Stimulated activated CD8-positive, alpha-beta memory T cell treated with anti-CD3 and anti-CD28 coated beads, Interleukin-7, amount 100 ng/mL, for 4 hours (primary cell): ENCODE measurements at places on chromosomes 11 and 22.
A peak's percentile ranks its signal among the peaks of the same experiment; 100 is the strongest.

- no peak for DNase-seq
These were observed 9.4 kb upstream of the FADD start for GRCh38 chr11:70193411-70194292.

DNA sequence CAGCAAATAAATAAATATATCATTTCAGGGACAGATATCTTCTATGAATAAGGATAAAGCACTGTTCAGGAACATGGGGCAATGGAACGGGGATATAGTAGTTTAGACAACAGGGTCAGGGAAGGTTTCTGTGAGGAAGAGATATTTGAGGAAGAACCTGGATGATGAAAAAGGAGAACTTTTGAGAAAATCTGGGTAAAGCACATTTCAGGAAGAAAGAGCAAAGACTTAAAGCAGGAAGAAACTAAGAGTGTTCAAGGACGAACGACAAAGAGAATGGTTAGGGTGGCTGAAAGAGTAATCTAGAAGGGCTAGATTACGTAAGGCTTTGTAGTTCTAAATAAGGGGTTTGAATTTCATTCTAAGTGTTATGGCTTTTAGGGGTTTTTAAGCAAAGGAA, 12.7 kb downstream of the DDI1 start:
- no peak for DNase-seq

DNA sequence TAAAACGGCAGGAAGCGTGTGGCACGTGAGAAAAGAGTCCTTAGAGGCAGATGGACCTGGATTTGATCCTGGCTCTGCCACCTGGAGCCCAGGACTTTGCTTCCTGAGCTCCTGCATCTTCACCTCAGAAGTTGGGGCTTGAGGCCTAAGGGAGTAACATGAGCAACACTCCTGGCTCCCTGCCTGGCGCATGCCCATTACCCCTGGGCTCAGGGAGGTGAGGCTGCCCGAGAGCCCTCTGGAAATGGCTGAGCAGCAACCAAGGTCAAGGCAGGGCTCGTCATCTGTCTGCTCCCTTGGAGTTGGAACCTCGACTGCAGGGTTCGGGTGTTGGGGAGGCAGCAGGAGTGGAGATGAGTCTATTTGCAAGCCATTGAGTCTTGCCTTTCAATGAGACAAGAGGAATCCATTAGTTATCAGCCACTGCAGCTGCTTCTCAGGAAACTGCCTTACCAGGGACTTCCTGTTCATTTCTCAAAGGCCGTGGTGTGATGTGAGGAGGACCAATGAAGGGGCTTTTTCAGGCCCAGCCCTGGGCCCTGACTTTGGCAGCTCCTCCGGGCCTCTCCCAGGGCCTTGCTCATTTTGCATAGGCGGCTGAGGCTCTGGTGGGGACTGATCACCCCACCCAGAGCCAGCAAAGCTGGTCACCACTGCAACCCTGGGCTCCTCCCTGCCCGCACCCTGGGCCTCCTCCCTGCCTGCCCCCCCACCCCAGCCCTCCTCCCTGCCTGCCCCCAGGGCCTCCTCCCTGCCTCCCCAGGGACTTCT, 6.4 kb downstream of the FADS2 start:
- DNase-seq: peak; percentile 40

- peak; percentile 35 for DNase-seq
These were observed at the start of gene DSCAML1 for GRCh38 chr11:117796872-117797529. DSCAML1 (minus strand) TSS chr11:117797216; CDS start chr11:117797079, 137 bp downstream.

DNA sequence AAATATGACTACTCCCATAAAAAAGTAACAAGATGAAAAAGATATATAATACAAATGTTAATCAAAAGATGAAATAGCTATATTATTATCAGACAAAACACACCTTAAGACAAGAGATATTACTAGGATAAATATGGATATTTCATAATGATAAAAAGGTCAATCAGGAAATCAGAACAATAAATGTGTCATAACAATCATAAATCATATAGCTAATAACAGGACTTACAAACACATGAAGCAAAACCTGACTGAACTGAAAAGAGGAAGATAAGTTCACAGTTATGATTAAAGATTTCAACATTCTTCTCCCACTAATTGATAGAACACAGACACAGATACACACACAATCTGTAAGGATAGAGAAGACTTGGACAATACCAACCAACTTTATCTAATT, 47.2 kb downstream of the EIF3M start:
- no peak for DNase-seq

- DNase-seq: no peak
These were observed 143.5 kb downstream of the CCDC81 start for GRCh38 chr11:86518211-86518610.

GRCh38 chr11:100851584-100852152, 164.6 kb downstream of the ARHGAP42 start:
- no peak for DNase-seq

DNA sequence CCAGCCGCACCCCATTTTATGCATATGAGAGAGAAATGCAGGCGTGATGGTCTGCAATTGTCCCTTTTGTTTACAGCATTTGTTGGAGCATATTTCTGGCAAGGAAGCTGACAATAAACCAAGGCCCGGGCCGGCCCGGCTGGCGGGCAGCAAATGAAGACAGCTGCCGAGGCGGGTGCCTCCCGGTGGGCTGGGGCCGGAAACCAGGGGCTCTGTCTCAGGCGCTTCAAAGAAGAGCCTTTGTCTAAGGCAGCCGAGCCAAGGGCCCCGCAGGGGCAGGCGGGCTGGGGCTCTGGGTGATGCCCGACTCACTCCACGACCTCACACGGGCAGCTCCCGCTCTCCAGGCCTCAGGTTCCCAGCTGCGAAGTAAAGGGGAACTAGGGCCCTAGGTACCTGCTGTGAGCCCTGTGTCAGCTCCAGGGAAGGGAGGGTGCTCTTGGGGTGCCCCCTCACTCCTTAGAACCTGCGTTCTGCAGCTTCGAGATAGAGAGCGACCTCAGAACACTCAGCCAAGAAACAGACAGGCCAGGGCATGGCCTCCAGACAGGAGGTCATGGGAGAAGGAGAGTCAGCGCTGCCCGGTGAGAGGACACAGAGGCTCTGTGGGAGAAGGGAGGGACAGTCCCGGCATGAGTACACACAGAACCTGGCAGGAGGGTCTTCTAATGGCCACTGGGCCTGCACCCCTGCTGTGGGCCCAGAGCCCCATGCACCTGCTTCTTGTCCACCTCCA, 2.4 kb downstream of the LINC01488 start:
- DNase-seq: no peak

DNA sequence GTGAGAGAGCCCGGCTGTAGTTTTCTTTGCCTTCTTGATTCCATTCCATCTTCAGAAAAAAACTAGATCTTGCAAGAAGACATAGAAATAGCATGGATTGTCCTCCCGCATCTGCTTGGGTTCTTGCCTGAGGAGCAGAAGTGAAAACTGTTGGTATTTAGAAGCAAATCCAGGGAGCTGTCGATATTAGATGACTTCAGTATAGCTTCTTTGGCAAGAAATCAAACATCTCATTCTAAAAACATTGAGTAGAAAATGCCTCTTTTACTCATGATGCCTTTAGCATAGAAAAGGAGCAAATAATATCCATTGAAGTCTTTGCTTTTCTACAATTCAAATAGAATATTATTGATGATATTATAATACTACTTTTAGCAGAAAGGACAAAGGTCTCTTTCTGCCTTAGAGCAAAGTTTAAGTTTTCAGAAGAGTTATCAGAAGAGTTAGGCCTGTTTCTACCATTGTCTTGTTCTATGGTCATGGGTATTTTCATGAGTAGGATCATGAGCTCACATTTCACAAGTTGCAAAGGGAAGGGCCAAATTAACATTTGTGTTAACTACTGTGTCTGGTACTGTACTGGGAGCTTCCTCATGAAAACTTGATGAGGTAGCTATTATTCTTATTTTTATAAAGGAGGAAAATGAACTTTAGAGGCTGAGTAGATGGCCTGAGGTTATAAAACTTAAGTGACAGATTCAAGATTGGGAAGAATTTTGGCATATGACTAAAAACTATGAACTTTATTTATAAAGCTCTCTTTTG, 49.7 kb downstream of the EXT2 start:
- no peak for DNase-seq

- no peak for DNase-seq
These were observed 56.5 kb downstream of the MIAT start for GRCh38 chr22:26713823-26714449.

DNA sequence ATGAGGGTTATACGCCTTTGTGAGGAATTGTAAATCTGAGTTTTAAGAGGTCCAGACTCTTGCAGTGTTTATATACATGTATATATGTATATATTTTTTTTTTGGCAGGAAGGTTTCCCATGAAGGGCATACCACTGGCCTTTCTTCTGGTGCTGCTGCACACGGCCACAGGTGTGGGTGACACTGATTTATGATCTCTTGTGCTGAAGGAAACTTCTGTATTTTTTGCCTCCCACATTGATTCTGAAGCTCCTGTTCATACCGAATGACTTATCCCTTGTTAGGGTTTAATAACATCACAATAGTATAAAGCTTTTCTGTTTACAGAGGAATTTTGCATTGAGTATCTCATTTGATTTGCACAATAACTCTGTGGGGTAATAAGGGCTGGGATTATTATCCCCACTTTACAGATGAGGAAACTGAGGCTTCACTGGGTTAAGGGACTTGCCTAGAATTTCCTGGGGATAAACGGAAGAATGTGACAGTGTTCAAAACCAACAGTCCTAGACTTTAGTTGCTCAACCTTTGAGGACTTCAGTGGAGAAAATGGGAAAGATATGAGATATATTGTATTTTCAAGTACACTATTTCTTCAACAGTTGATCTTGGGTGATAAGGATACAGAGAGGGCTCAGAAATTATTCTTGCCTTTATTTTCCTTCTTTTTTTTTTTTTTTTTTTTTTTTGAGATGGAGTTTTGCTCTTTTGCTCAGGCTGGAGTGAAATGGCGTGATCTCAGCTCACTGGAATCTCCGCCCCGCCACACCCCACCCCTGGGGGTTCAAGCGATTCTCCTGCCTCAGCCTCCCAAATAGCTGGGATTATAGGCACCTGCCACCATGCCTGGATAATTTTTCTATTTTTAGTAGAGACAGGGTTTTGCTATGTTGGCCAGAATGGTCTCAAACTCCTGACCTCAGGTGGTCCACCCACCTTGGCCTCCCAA, 70.1 kb downstream of the MICAL2 start:
- DNase-seq: no peak

DNA sequence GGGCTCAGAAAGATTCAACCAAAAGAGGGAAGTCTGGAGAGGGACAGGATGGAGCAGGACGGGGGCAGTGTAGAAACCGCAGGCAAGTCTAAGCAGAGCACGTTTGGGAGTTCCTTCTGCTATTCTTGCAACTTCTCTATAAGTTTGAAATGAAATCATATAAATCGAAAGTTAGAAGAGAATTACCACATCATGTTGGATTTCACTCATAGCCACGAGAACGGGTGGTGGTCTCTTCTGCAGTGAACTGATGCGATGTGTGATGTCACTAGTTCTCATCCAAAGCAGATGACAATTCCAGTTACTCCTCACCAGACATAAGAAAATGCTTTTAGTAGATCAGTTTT, 36.0 kb downstream of the KCNQ1 start:
- no peak for DNase-seq

DNA sequence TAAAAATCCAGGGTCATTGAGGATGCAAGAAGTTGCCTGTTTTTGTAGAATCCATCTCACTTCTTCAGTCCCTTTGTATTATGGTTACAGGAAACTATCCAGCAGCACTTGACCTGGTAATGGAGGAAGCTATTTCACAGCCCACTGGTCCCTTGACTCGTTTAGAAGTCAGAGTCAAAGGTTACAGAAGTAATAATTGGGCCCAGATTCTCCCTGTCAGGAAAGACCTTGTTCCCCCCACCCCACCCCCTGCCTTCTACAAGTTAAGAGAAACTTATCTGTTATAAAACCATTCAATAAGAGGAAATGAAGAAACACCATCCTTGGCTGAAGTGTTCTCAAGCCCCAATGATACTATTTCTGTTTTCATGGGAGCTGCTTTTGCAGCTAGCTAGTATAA, 65.8 kb downstream of the CSTPP1 start:
- no peak for DNase-seq

GRCh38 chr22:39662686-39663052, 92.1 kb downstream of the CACNA1I start:
- no peak for DNase-seq

GRCh38 chr11:61362542-61362875, 335 bp downstream of the TMEM138 start:
- DNase-seq: peak; percentile 5

GRCh38 chr11:120052196-120052775, 85.6 kb downstream of the TRIM29 start:
- DNase-seq: no peak

DNA sequence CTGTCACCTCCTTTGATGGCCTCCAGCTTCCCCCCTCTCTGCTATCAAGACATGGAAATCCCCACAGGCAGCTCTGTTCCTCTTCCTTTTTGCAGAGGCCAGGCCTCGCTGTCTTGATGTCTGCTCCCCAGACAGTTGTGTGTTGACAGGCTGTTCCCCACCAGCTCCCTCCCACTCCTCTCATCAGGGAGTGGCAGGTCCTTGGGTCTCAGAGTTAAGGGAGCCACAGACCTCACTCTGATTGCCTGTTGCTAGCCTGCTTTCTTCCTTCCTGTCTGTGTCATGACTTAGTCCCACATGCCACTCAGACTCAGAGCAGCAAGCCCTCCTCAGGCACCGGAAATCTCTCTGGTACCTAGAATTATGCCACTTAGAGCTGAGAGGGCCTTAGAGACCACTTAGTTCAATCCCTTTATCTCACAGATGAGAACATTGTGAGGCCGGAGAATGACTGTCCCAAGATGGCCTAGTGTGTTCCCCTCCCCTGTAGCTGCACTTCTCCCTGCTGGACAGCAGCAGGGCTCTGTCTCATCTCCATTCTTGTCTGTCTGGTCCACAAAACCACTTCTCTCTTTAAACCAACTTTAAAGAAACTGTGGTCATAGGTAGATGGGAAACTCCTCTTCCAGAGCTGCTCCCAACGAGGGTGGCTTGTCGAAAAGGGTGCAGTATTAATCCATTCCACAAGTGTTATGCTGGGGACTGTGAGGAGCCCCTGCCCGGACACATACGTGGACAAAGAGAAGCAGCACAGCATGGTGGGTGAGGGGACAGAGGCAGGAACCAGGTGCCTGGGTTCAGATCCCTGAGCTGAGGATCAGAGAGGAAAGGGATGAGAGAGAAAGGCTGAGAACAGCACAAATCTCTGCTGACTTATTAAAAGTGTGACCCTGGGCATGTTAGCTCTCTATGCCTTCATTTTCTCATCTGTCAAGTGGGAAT, 4.2 kb downstream of the AMPD3 start:
- peak; percentile 48 for DNase-seq

- no peak for DNase-seq
These were observed 62.5 kb downstream of the FEZ1 start for GRCh38 chr11:125433454-125434121.

DNA sequence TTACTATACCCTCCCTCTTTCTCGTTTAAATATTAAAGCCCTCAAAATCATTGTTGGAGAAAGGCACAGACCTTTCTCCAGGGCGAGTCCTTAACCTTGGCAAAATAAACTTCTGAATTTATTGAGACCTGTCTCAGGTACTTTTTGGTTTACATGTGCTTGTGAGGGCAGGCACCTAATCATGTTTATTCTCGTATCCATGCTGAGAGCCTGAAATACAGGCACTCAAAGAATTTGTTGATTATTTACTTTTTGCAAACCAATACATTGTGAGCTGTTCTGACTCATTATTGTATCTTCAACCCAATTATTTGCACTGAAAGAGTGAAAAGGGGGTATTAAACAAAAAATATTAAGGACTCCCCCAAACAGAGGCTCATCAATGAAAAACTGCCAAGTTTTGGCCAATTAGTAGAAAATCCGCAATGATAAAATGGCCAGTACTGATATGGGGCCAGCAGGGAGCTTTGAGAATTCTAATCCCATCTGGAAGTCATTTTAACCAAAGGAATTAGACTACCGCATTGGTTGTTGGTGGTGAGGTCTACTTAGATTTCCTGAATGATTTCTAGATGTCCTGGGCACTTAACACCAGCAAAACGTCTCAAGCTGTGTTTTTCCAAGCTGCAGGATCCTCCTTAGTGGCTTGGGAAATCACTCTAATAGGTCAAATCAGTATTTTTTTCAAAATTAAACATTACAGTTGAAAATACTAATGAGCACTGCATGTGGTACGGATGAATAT, 157.3 kb downstream of the SWAP70 start:
- no peak for DNase-seq
